ENCODE measurements at places on chromosomes 1 and 21.
A peak's percentile ranks its signal among the peaks of the same experiment; 100 is the strongest.

DNA sequence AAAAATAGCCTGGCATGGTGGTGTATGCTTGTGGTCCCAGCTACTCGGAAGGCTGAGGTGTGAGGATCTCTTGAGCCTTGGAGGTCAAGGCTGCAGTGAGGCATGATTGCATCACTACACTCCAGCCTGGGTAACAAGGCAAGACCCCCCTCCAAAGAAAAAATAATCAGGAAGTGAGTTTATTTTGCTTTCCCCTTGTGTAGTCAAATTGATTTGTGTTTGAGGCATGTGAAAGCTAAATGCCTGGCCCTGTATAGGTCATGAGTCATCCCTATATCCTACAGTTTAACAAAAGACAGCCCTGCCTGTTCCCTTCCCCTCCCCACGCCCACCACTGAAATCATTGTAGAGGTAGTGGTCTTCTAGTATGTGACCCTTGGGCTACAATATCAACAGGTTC lies 241.4 kb upstream of the JUN start:
- peak; percentile 59 for DNase-seq

- DNase-seq: peak; percentile 86
Measured at GRCh38 chr1:224430511-224431113, 4.0 kb downstream of the WDR26 start.

GRCh38 chr1:146021622-146022402 lies at the start of gene HJV:
TSS of gene HJV (minus strand) at chr1:146021735. CDS start at chr1:146020231, 1,504 bp downstream.
- DNase-seq: no peak

DNA sequence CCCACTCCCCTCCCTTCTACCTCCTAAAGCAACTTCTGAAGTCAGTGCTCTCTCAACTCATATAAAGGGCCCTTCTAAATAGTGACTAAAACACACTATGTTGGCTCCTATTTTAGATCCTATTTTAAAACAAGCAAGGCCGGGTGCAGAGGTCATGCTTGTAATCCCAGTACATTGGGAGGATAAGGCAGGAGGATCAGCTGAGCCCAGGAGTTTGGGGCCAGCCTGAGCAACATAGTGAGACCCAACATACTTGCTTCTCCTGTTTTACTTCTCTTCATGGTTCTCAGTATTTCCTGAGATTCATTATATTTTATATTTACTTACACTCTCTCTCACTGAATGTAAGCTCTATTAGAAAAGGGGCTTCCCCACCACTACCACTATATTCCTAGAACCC lies 42.5 kb downstream of the LUZP1 start:
- DNase-seq: no peak

- no peak for DNase-seq
Measured at GRCh38 chr1:25650289-25650576, 33.6 kb downstream of the MAN1C1 start.

- DNase-seq: no peak
Measured at GRCh38 chr1:6209661-6210580, 4.0 kb downstream of the RNF207 start.

- DNase-seq: peak; percentile 7
Measured at GRCh38 chr1:111904478-111905218, 84.8 kb downstream of the KCND3 start.

GRCh38 chr1:23020706-23021405 lies 1.6 kb downstream of the KDM1A start:
- DNase-seq: peak; percentile 49

DNA sequence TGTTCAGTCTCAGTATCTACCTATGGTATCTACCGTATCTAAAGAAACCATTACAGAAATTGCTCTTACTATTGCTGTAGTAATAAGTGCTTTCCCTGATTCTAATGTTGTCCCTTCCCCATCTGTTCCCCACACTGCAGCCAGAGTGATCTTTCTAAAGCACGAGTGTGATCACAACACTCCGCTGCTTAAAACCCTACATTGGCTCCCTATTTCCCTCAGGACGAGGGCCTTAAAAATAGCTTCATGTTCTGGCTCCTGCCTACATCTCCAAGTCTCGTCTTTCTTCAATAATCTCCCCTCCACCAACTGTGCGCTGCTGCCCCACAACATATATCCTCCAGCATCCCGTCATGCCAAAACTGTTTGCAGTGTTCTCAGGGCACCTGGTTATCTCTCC lies 150.6 kb downstream of the SDCCAG8 start:
- DNase-seq: no peak

DNA sequence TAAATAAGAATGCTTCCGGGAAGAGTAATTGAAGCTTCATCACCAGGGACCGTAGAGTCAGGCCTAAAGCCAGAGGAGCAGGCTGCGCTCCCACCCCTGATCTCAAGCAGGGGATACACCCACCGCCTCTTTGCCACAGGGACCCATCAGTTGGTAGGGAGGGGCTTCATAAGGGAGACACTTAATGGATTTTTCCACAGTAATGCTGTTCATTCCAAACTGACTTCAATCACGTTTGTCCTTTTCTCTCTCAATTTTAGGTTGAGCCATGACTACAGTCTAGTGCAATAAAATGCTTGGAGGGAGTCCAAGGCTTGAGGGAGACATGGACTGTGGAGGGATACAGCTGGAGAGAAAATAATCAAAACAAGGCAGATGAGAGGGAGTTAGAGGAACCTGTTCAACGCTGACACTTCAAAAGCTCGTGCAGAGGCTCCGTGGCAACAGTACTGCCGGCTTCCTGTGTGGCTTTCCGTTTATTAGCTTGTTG lies 111.5 kb downstream of the SEC16B start:
- peak; percentile 66 for DNase-seq

- peak; percentile 26 for DNase-seq
Measured at GRCh38 chr1:42052072-42052699, 101.0 kb upstream of the GUCA2B start.

GRCh38 chr1:66690666-66691381 lies 61.4 kb upstream of the DYNLT5 start:
- DNase-seq: no peak

DNA sequence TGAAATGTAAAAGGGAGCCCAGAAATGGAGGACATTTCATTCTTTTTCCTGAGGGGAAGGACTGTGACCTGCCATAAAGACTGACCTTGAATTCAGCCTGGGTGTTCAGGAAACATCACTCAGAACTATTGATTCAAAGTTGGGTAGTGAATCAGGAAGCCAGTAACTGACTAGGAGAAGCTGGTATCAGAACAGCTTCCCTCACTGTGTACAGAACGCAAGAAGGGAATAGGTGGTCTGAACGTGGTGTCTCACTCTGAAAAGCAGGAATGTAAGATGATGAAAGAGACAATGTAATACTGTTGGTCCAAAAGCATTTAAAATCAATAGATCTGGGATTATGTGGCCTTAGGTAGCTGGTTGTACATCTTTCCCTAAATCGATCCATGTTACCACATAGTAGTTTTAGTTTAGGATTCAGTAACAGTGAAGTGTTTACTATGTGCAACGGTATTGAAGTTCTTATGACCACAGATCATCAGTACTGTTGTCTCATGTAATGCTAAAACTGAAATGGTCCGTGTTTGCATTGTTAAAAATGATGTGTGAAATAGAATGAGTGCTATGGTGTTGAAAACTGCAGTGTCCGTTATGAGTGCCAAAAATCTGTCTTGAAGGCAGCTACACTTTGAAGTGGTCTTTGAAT lies 2.9 kb downstream of the RGS2 start:
- no peak for DNase-seq

DNA sequence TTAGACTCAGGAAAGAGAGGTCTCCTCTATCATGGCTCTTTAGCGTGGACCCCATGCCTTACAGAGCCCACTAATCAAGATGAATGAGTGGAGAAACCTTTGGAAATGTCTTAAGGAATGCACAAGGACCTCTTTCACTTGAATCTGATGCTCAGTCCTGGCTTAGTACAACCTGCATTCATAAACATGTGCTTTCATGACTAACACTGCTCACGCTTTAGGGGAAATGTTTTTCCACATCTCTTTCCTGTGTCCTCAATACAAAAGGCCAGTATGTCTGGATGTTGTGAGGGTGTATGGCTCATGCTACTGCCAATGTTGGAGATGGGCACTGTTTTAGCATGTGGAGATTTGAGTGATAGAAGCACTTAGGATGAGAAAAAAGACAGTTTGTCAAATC lies 14.2 kb upstream of the GNG12 start:
- no peak for DNase-seq

DNA sequence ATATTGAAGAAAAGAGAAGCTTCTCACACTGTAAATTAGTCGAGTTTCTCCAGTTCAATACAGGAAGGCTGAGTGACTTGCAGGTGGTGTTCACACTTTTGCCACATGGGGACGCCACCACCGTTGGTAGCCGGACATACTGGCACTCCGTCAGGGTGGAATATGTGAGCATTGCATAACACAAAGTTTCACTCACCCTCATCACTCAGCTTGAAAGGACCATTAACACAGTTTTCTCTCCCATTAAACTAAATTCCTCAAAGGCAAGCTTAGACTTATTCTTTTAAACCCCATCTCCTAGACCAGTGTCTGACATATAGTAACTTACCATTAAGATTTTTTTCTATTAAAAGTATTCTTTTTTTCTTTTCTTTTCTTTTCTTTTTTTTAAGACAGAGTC lies 105.3 kb upstream of the SERBP1 start:
- peak; percentile 93 for DNase-seq

- DNase-seq: peak; percentile 26
Measured at GRCh38 chr1:238469146-238469631, 578.5 kb upstream of the ZP4 start.

DNA sequence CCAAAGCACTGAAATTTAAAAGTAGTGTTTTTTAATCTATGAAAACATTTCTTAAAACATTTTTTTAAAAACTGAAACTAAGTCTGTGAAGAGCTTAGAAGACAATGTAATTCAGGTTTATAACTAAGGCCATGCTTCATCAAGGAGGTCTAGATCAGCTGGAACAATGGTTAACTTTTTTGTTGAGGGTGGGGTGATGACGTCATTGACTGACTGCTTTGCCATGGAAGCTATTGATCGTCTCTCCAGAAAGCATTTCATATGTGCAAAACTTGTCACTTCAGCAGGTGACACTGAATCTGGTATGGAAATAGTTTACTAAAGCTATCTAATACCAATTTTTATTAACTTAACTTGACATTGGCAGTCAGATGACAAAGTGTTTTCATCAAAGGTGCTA lies 21.0 kb downstream of the RAVER2 start:
- no peak for DNase-seq

Measured in GM23248 (cell line).